ENCODE measurements at places on chromosomes 6 and 20.

GRCh38 chr6:125957845-125958244, 1.3 kb downstream of the HINT3 start:
- no peak for DNase-seq

DNA sequence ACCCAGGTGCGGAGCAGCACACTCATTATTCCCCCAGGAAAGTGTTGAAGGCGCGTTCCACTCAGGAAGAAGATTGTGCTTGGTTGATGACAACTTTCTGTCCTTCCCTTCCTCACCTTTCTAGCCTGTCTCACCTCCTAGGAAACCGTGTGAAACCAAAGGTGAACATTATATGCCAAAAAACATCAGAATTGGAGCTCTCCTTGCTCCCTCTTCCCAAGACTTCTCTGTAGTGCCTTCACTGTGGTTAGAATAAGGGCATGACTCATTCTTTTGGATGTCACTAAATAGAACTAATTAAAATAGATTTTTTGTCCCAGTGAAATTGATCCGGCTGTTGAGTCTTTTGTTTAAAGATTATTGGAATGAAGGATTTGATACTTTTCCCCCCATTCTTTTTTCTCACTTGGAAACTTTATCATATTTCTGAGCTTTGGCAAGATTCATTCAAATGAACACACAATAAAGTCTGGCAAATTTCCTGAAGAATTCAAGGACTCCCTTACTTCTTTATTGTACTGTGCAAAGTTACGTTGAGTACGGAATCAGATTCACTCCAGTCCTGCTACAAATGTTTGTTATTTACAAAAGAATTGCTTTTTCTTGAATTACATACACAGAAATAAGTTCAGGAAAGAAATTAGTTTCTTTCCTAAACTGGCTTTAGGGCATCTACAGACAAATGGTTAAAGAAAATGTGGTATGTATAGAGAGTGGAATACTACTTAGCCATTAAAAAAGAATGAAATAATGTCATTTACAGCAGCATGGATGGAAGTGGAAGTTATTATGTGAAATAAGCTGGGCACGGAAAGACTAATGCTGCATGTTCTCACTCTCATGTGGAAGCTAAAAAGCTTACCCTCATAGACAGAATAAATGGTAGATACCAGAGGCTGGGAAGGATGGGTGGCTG, 142.8 kb upstream of the AKAP12 start:
- DNase-seq, result no peak

DNA sequence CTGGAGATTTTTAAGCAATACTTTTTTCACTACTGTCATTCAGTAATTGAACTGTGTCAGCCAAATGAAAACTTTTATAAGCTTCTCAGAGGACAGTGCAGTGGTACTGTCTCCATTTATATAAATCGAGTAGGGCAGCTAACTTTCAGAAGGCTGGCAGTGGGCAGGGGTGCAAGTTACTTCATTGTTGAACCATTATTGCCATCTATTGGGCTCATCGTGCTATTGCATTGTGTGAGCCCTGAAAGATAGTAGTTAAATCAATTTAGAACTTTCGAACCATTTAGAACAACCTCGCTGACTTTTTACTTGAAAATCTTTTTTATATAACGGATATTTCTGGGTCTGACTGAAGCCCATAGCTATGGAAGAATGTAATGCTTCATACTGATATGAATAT, 347.8 kb upstream of the PLCB4 start:
- DNase-seq, result no peak

- DNase-seq, result no peak
These were observed 10.8 kb downstream of the DYNLRB1 start for GRCh38 chr20:34527016-34527415.

- DNase-seq, result no peak
These were observed 50.2 kb downstream of the VAPB start for GRCh38 chr20:58438970-58439808.

- DNase-seq, result no peak
These were observed 157.8 kb upstream of the PREP start for GRCh38 chr6:105560611-105561066.

- DNase-seq, result no peak
These were observed 39.2 kb downstream of the GNAS start for GRCh38 chr20:58891718-58892140.

DNA sequence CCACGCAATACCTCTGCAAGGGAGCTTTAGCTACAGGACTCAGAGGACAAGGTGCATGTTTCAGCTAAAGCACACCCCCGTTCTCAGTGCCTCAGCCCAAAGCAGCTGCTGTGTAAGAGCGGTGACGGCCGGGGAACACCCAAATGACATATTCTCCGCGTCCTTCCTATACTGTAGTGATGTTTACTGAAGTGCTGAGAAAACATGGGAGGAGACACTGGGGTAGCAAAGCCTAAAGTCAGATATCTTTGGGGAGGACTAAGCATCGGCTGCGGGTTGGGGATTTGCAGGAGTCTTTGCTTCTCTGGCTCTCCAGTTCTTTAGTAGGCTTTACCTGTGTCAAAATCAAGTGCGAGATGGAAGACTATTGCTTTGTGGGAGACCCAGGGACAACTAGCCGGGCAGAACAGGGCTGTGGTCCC, 1.7 kb downstream of the SLC22A23 start:
- DNase-seq, result no peak

DNA sequence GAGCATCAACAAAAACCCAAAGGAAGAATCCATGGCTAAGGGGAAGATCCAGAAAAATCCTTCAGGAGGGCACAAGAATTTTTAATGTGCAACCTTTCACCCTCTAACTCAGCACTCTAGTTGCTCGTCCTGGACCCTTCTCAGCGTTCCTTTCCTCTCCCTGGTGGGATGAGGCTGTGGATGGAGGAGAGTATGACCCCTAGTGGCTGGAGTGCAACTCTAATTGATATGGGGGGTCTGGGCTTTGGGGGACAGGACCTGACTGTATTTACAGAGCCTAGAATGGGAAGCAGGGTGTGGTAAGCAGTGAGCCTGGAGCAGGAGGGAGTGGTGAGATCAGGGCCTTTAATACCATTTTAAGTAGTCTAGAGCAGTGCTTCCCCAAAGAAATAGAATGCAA, 83.9 kb upstream of the CEP85L start:
- DNase-seq, result no peak

DNA sequence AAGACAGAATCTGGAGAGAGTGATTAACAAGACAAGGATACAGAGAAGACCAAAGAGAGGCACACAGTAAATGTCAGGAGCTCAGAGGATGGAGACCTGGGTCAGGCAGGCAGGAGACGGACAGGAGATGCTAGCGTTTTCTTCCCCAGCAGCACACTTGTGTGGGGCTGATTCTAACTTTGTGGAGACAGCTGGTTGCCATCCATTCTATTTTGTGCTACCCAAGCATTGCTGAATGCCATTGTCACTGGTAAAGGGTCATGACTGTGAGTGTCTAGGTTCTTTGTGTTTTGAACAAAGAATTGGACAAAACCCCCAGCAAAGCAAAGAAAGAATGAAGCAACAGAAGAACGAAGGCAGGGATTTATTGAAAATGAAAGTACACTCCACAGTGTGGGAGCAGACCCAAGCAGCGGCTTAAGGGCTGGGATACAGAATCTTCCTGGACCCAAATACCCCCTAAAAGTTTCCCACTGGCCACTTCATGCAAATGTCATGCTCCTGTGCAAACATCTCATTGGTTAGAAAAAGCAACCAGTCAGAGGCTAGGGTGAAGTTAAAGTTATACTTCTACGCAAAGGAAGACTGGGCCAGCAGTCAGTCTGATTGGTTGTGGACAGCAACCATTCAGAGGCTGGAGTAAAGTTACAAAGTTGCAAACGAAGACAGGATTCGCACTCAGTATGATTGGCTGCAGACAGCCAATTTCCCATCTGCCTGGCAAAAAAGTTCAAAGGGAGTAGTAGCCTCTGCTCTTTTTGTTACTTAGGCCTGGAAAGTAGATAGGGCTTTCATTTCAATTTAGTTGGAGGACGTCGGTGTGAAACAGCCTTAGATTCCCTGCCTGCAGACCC, 17.5 kb downstream of the PTK7 start:
- DNase-seq, result no peak

- DNase-seq, result no peak
These were observed 349.8 kb downstream of the PRKN start for GRCh38 chr6:162377735-162378134.

DNA sequence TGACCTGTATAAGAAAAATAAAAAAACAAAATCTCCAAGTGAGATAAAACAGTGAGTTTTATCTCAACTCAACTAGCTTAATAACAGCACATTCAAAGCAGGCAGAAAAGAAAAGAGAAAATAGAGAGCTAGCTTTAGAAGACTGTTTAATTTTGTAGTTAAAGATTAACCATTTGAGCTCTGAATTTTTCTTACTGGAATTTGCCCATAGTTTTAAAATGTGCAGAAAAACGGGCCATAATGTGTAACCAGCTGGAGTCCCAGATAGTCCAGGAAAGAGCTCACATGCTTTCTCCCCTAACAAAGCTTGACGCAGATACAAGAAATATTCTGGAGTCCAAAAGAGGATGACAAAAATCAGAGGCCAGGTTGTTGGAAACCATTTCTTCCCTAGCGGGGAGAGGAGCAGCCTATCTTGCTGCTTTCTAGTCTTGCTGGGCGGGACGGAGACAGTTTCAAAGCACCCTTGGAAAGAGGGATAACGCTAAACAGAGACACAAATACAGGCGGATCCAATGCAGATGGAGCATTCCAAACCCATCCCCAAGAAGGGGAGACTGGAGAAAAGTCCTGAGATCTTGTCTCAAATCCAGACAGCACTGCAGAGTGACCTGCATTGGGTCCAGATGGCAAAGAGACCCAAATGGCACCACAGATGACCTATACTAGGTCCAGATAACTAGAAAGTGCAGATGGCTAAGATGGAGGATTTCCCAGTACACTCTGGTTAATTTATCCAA, 16.1 kb downstream of the TTK start:
- no peak for DNase-seq

- DNase-seq, result no peak
These were observed 55.7 kb upstream of the FERMT1 start for GRCh38 chr20:6178537-6178936.

- DNase-seq, result no peak
These were observed 5.2 kb upstream of the TBCC start for GRCh38 chr6:42751055-42751454.

- DNase-seq, result no peak
These were observed 9.3 kb upstream of the POU3F2 start for GRCh38 chr6:98824902-98825599.

GRCh38 chr6:14051355-14051754, 66.2 kb upstream of the CD83 start:
- no peak for DNase-seq

DNA sequence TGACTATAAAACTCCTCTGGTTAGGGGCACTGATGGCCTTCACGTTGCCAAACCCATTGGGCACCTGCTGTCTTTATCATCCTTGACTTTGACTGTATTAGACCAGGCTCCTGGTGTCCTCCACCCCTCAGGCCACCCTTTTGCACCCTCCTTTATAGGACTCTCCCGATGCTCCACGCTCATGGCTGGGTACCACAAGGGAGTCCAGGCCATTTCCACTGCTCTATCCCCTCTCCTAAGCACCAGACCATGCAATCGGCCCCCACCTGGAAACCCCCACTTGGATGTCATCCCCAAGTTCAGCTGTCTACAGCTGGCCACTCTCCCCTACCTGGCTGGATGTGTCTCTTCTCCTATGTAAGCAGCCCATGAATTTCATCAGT, 115.2 kb downstream of the TOX2 start:
- no peak for DNase-seq

DNA sequence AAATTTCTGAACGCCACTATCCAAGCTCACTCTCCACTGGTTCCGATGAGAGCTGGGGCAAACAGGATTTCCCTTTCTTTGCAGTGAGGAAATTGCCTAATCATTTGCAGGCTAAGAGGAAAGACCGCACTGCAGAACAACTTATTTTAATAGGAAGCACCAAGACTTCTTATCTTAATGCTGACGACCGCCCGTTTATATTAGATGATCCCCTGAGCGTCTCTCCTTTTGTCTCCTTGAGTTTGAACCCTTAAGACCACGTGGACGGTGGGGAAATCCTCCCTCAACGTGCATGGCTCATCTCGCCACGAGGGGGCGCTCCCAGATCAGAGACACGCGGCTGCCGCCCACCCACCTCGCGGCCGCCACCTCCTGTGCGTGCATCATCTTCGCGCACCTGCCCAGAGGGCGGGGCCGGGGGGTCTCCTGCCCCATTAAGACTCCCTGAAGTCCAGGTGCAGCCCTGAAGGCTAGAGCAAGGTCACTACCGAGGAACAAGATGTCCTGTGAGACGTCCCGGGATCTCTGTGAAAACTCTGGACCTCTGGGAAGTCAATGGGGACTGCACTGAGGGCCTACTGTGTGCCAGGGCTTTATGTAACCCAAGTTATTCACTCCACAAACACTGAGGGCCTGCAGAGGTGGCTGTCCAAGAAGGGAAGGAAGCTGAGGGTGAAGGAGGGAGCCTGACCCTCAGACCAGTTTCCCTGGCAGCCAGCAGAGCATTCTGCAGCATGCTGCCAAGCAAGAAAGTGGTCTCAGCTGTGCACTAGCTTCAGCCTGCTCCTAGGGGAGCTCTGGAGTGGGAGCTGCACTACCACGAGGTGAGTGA, 28.1 kb downstream of the PDYN start:
- no peak for DNase-seq

- DNase-seq, result no peak
These were observed 89.1 kb downstream of the AIG1 start for GRCh38 chr6:143149771-143150170.

DNA sequence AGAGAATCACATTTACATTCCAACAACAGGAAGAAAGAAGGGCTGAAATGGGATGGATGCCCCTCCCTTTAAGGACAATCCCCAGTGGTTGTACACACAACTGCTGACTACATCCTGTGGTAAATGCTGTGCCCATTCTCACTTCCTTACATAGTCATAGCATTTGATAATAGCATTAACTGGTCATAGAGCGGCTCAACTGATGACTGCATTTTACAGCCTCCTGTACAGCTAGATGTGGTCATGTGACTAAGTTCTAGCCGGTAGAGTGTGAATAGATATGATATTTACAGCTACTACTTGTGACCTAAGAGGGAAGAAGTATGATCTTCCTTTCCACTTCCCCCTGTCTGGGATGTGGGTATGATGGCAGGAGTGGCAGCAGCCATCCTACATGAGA, 24.7 kb downstream of the KCNK17 start:
- DNase-seq, result no peak

DNA sequence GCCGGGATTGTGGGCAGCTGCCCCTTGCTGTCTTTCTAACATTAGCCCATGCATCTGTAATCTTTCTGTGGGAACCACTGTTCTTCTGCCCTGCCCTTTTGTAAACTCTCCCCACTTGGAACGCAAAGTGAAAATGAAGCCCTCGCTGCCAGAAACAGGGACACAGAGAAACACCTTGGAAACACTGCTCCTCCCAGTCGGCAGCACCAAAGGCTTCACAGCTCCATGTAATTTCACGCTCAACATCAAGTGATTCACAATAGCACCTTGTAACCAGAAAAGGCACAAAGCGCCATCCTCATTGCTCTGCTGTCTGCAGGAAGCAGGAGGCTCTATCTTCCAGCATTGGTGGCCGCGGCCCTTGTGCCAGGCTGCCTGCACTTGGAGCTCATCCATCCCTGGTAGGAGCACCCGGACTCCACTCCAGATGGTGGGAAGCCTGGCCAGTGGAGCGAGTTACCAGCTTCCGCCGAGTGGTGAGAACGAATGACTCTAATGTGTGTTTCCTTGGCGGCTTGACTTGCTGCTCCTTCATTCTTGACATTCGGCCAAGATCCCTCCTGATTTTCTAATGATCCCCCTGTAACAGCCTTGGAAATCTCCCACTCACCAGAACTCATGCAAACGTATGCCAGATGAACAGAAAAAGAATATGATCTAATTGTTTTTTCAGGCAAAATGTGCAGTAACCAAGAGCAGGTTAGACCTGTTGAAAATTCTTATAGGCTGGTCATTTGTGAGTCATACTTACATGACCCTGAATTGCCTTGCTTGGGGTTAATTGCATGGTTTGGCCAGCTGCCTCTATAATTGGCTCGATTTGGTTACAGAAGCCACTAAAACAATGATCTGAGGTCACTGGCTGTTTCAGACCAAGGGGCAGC, 169.1 kb upstream of the CDYL start:
- DNase-seq, result no peak
